ENCODE measurements at places on chromosomes 7 and 10.

DNA sequence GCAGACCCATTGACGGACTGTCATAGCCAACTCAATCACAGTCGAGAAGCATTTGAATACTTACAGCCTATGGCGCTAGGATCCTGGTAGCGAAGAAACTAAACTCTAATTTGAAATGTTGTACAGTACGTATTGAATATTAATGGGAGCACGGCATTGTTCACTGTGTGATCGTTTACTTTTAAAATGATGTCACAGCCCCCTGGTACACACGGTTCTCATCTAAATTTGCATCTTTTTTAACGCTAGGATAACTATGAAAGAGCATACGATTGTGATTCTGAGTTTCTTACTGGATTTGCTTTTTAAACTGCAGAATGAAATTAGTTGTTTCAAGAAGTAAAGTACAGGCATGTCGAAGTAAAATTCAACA lies 895 bp upstream of the NAPEPLD start:
- DNase-seq, result no peak

GRCh38 chr10:97323501-97323900 lies 4.4 kb downstream of the FRAT1 start:
- no peak for DNase-seq

DNA sequence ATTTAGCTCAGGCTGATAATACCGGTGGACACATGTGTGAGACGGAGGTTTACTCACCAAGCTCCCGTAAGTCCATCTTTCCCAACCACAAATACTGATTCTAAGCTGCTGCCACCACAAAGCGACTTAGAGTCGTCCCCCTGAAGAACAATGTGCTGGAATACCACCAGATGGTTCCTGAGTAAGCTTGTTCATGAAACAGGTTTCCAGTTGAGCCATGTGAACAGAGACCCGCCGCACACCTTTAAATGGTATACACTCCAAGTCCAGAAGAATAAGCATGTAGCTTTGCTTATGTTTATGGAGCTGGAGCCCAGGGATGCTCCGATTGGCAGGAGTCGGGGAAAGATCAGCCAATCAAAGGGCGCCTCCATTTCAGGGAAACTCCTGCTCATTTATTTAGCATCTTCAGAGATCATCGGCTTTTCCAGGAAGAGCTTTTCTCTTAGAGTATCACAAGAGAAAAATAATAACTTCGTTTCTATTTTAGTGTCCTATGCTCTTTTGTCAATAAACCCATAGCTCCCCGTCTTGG lies 261.6 kb upstream of the AOAH start:
- DNase-seq, result no peak

- no peak for DNase-seq
Measured at GRCh38 chr7:80873140-80873539, 45.7 kb downstream of the SEMA3C start.

- DNase-seq, result no peak
Measured at GRCh38 chr7:75928568-75928914, 13.6 kb downstream of the POR start.

DNA sequence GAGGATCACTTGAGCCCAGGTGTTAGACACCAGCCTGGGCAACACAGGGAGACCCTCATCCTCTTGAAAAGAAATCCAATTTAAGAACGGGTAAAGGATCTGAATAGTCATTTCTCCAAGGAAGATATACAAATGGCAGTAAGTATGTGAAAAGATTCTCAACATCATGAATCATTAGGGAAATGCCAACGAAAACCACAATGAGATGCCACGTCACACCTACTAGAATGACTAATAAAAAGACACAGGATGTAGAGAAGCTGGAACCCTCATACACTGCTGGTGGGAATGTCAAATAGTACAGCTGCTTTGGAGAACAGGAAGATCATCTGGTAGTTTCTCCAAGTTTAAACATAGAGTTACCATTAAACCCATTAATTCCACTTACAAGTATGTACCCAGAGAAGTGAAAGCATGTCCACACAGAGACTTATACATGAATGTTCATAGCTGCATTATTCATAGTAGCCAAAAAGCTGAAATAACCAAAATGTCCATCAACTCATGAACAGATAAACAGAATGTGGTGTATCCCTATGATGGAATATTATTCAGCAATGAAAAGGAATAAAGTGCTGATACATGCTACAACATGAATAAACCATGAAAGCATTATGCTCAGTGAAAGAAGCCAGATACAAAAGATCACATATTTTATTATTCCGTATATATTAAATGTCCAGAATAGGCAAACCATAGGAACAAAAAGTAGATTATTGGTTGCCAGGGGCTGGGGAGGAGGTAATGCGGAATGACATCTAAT lies 13.1 kb upstream of the ZMIZ2 start:
- no peak for DNase-seq

- no peak for DNase-seq
Measured at GRCh38 chr7:46369933-46370654, 449.0 kb upstream of the IGFBP3 start.

- no peak for DNase-seq
Measured at GRCh38 chr10:3676564-3676963, 108.4 kb downstream of the KLF6 start.

- no peak for DNase-seq
Measured at GRCh38 chr7:156994417-156994816, 16.0 kb downstream of the MNX1 start.

DNA sequence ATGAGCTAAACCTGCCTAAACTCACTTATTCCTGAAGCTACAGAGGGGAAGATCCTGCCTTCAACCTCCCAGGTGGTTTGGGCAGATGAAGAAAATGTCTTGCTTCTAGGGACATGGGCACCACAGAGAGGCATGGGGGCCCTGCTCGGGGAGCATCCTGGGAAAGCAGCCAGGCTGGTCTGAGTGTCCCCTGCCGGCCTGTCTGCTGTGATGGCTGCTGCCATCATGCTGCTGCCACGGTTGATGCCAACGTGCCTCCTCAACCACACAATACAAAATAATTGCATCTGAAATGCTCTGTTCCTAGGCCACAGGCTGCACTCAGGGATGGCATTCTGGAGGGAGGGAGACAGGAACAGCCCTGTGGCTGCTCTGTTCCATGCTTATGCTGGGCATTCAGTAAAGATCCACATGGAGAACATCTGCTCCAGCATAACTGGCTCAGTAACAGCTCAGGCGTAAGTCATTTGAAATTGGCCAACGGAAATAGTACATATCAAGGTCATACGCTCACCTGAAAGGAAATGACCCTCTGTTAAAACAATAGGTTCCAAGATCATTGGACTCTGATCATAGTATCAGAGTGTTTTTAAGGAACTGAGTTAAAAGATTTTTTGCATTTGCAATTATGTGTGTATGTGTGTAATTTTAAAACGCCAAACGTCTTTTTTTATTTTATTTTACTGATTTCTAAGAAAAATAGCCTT lies 299.0 kb downstream of the TNS3 start:
- no peak for DNase-seq

DNA sequence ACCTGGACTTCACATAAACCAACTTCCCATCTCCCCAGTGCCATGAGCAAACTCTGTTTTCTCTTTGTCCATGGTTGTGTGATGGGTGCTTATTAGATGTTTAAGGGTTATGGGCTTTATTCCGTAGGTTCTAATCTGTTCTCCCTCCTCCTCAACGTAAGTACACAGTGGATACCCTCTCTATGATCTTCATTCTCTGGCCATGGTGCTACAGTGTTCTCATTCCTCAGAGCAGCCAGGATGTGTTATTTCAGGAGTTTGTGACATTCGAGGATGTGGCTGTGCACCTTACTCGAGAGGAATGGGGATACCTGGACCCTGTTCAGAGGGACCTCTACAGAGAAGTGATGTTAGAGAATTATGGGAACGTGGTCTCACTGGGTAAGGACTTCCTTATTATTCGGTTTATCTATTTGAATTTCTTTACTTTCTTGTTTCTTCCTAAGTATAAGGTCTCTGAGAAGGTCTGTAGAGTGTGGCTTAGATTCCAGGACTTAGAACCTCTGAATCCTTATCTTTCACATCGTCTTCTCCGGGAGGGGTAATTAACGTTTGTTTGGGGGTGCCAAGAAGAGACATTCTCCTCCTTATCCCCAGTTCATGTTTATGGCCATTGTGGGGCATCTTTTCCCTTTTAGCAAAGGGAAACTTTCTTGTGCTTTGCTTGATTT lies 3.8 kb downstream of the ZNF655 start:
- DNase-seq, result no peak

- no peak for DNase-seq
Measured at GRCh38 chr7:127064-127598, 65.2 kb upstream of the FAM20C start.

GRCh38 chr7:30238721-30239441 lies 45.5 kb upstream of the ZNRF2 start:
- DNase-seq, result no peak

- no peak for DNase-seq
Measured at GRCh38 chr7:39644170-39644569, 20.8 kb downstream of the RALA start.

DNA sequence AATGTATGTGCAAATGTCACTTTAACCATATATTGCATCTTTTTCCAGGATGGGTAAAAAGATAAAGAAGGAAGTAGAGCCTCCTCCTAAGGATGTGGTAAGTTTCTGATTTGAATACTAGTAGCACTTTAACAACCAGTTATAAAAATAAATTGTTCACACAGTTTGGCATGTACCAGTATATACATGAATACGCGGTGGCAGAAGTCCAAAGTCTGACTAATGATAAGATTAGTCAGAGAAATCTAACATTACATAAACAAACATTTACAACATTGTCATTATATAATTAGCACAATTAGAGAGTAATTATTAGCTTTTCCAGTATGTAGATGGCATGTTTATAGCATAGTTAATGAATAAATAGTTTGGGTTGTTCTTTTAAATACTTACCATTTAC lies 4.1 kb downstream of the ARMC3 start:
- no peak for DNase-seq

DNA sequence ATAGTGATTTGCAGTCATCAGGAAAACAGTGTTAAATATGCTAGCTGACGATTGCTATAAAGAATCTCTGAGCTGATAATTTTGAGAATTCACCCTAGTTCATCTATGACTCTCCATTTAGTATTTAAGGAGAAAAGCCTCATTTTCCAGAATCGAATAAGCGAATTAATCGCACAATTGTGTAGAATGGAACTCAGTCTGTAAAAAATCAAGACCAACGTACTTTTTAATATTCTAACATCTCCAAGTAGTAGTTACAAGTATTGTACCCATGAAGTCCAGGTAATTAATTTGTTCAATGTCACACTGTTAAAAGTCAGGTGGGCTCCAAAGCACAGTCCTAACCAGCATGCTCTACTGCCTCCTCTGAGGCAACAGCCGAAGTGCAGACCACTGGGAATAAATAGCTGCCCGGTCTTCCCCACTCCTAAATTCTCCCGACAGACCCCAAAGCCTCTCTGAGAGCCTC lies 380 bp upstream of the AGBL3 start:
- no peak for DNase-seq

GRCh38 chr7:146961617-146962016 lies 845.0 kb downstream of the CNTNAP2 start:
- no peak for DNase-seq

- no peak for DNase-seq
Measured at GRCh38 chr10:132784866-132785722, 853 bp downstream of the NKX6-2 start.

DNA sequence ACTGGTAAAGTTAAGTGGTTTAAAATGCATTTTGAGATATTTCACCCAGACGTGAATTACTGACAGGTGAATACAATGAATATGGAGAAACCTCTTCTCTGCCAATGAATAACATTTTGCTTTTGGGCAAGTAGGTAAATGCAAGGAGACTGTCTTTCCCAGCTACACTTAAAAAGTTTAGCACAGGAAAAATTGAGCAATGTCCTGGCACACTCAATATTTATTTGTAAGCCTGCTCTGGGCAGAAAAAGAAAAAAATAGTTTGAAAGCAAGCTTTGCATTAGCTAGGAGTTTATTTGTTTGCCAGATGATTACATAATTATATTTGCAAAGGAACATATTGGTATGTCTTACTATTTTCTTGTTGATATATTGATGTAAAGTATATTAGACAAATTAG lies 624.2 kb downstream of the ACTR3B start:
- no peak for DNase-seq

DNA sequence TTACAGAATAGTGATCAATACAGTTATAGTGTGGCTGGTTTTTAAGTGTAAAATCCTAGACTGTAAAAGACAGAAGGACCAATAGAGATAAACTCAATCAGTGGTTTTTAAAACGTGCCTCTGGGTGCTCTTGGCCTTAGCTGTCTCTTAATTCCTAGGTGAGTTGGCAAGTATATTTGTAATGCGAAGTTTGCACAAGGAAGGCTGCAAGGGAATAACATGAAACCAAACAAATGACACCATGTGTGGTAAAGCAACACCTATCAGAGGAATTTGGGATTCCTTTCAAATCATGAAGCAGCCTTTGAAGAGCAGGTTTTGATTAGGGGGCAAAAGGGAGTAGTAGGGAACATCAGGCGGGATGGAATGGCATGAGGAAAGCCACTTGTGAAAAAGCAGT lies 284.6 kb downstream of the INHBA start:
- DNase-seq, result no peak

All from stimulated activated CD8-positive, alpha-beta memory T cell treated with anti-CD3 and anti-CD28 coated beads, Interleukin-15, amount 100 ng/mL, for 4 hours (primary cell).